ENCODE measurements at places on chromosomes 7 and 10. TPM values are rescaled to one million over a fixed set of nuclear protein-coding genes. Genes with fewer than 3 reads are reported as not detected.

Gene PPP1R9A
- total RNA-seq: not detected

DNA sequence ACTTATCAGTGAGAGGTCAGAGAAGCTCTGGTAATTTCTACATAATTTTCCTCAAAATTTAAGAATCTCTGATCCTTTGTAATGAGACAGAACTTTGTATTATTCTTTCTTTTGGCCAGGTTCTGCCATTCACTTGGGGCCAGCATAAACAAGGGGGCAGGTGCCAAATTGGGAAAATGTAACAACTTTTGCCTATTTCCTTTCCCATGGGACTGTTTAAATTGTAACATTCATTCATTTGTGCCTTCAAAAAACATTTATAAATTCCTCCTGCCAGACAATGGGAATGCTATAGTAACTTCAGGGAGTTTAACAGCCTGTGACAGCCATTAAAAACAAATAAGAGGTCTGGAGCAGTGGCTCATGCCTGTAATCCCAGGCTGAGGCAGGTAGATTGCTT is 12.4 kb downstream of the DYNC1I1 start:
- H3K4me3 ChIP-seq: no peak overlapping the region
- no peaks in the 10 kb centered on the region for H3K36me3 ChIP-seq
- no peaks in the 10 kb centered on the region for H3K27me3 ChIP-seq
- H3K27ac ChIP-seq: no peak overlapping the region
- H3K4me1 ChIP-seq: no peaks in the 10 kb centered on the region
- DNase-seq: no peak

DNA sequence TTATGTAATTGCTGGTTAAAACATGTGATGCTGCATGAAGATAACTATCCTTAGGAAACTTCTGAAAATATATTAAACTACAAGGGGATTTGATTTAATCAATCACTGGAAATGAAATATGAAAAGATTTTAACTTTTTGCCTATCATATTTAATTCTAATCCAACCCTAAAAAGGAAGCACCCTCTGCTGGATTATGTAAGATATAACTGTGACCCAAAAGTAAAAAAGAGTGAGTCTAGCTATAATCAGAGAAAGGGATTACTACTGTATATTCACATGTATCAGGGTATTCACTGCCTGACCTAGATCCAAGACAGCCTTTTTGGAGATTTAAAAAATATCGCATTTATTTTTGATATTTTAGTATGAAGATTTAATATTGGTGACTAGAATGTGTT is 295.5 kb downstream of the MDFIC start:
- no peak overlapping the region for H3K4me3 ChIP-seq
- DNase-seq: no peak
- no peaks in the 10 kb centered on the region for H3K27me3 ChIP-seq
- H3K4me1 ChIP-seq: peaks cover 7% of the 10 kb centered on the region
- H3K36me3 ChIP-seq: no peaks in the 10 kb centered on the region
- no peak overlapping the region for H3K27ac ChIP-seq

DNA sequence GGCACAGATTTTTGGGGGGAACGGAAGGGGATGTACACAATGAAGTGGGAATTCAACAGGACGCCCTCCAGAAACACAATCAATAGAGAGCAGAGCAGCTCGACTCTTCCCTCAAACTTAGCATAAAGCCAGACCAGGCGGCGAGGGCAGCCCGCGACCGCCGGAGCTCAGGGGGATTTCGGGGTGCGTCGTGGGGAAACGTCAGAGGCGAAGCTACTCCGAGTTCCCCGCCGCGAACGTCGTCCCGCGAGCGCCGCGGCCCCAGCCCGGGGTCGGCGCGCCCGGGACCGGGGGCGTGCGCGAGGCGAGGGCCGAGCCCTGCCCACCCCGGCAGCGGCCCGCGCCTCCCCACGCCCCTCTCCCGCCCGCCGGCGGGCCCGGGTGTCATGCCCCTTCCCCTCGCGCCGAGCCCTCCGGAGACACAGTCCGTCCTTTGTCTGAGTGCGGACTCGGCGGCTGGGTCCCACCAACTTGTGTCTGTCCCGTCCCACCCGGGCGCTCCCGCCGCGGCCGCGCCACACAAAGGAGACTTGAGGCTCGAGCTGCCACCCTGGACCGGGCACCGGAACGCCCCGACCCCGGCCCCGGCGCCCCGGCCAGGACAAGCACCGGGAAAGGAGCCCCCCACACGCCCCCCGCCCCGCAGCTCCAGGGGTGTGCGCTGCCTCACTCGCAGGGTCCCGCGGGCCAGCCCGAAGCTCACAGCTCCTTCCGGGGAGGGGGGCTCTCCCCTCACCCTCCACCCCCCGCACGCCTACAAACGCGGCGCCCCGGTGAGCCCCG is 634 bp downstream of the EZH2 start:
- DNase-seq: peak; percentile 56
- peaks cover 32% of the 10 kb centered on the region for H3K4me1 ChIP-seq
- peaks cover 27% of the 10 kb centered on the region for H3K36me3 ChIP-seq
- peak overlapping the region; percentile 95 for H3K4me3 ChIP-seq

DNA sequence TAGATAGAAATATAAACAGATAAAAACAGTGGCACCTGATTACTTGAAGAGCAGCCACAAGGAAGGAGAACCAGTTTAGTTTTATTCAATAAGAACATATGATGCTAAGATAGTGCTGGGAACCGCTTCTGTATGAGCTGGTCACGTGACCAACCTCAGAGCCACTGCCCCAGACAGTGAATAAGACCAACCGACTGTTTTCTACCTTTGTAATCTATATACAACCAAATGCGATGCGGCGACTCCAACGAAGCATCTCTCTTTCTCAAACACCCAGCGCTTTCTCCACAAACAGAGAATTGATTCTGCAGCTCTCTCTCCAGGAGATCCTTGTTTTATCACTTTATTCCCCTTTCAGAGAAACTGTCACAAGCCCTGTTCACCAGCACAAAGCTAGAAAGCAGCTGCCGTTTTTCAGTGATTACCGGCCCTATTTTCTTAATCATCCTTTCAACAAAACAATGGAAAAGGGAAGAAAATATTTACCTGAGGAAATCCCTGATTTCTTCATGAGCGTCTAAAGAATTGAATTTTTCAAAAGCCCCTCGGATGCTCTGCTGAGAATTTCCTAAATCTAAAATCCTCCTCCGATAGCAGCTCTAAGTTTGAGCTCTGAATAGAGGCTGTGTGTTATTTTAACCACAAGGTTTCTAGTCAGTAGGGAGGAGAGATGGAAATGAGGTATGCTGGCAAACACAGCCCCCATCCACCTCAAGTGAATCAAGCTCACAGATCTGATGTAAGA is 55.7 kb upstream of the JCAD start:
- peaks cover 18% of the 10 kb centered on the region for H3K4me1 ChIP-seq
- no peak for DNase-seq
- H3K4me3 ChIP-seq: no peak overlapping the region
- H3K36me3 ChIP-seq: no peaks in the 10 kb centered on the region

Gene R3HCC1L
- total RNA-seq: 19.0 TPM

DNA sequence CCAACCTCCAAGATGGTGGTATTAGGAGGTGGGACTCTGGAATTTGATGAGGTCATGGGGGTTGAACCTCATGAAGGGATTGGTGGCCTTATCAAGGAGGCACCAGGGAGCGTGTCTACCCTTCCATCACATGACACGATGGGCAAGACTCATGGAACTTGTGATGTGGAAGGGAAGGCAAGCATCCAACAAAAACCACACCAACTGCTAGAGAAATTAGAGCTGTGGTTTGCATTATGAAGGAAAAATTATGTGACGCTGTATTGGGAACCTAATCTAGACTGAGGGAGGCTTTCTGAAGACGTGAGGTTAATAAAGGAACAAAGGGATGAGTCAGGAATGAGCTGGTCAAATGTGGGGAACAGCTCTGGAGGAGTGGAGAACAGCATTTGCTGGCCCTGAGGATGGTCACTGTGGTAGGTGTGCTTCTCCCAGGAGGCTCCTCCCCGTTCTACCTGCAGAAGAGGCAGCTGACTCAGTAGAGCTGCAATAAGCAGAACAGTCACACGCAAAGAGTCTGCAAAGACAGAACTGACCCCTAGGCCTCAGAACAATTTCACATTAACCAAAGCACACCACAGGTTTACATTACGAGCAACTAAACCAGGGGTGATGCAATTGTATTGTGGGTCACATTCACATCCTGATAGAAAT is 236.6 kb upstream of the GRB10 start:
- no peak overlapping the region for H3K27ac ChIP-seq
- no peak overlapping the region for H3K4me3 ChIP-seq
- no peak for DNase-seq
- H3K4me1 ChIP-seq: peaks cover 6% of the 10 kb centered on the region
- no peaks in the 10 kb centered on the region for H3K27me3 ChIP-seq
- H3K36me3 ChIP-seq: no peaks in the 10 kb centered on the region

GRCh38 chr10:119754085-119754484 is 28.2 kb downstream of the INPP5F start:
- DNase-seq: no peak
- H3K4me1 ChIP-seq: peaks cover 5% of the 10 kb centered on the region
- H3K27me3 ChIP-seq: no peaks in the 10 kb centered on the region
- no peaks in the 10 kb centered on the region for H3K36me3 ChIP-seq

- no peak overlapping the region for H3K27ac ChIP-seq
- H3K27me3 ChIP-seq: no peaks in the 10 kb centered on the region
- no peaks in the 10 kb centered on the region for H3K4me1 ChIP-seq
- H3K4me3 ChIP-seq: no peak overlapping the region
- DNase-seq: no peak
Measured at GRCh38 chr7:91837397-91838070, 43.0 kb downstream of the MTERF1 start.

Gene GATAD1
- 17.4 TPM for total RNA-seq

Gene GOLGA7B
- total RNA-seq: 10.5 TPM

Gene GSTO1
- total RNA-seq: 139 TPM

- peaks cover 39% of the 10 kb centered on the region for H3K4me1 ChIP-seq
- no peak overlapping the region for H3K4me3 ChIP-seq
- H3K27ac ChIP-seq: no peak overlapping the region
- H3K27me3 ChIP-seq: no peaks in the 10 kb centered on the region
- H3K36me3 ChIP-seq: peaks cover 30% of the 10 kb centered on the region
- DNase-seq: no peak
Measured at GRCh38 chr10:70430493-70431445, 10.7 kb downstream of the NODAL start.

- no peak overlapping the region for H3K27ac ChIP-seq
- no peaks in the 10 kb centered on the region for H3K4me1 ChIP-seq
- H3K4me3 ChIP-seq: no peak overlapping the region
- no peaks in the 10 kb centered on the region for H3K36me3 ChIP-seq
Measured at GRCh38 chr10:53765311-53765710, 992.7 kb upstream of the MBL2 start.

GRCh38 chr7:47792521-47793121 is 155.6 kb downstream of the PKD1L1 start:
- no peaks in the 10 kb centered on the region for H3K36me3 ChIP-seq
- no peaks in the 10 kb centered on the region for H3K4me1 ChIP-seq
- no peak for DNase-seq
- peaks cover 7% of the 10 kb centered on the region for H3K27me3 ChIP-seq
- no peak overlapping the region for H3K27ac ChIP-seq

DNA sequence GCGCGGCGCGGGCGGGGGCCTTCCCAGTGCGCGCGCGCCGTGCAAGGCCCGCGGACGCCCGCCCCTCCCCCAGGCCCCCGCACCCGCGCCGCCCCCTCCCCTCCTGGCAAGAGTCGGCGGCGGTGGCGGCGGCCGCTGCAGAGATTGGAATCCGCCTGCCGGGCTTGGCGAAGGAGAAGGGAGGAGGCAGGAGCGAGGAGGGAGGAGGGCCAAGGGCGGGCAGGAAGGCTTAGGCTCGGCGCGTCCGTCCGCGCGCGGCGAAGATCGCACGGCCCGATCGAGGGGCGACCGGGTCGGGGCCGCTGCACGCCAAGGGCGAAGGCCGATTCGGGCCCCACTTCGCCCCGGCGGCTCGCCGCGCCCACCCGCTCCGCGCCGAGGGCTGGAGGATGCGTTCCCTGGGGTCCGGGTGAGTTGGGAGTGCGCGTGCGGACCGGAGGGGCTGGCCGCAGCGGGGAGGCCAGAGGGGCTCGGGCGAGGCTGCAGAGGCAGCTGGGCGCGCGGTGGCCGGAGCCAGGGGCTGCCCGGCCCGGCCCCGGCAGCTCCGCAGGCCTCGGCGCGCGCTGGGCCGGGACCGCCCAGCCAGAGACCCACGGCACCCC is at the start of gene BMPR1A:
TSS of gene BMPR1A (plus strand) at position 109 of the 602 bp plus-strand sequence. CDS start 119,400 bp downstream, outside the sequence.
- H3K4me3 ChIP-seq: peak within 1 kb of the TSS; percentile 85
- peak within 1 kb of the TSS; percentile 59 for H3K27ac ChIP-seq
- H3K36me3 ChIP-seq: peaks cover 7% of the 10 kb centered on the region
- peaks cover 13% of the 10 kb centered on the region for H3K27me3 ChIP-seq
- H3K4me1 ChIP-seq: peaks cover 53% of the 10 kb centered on the region

DNA sequence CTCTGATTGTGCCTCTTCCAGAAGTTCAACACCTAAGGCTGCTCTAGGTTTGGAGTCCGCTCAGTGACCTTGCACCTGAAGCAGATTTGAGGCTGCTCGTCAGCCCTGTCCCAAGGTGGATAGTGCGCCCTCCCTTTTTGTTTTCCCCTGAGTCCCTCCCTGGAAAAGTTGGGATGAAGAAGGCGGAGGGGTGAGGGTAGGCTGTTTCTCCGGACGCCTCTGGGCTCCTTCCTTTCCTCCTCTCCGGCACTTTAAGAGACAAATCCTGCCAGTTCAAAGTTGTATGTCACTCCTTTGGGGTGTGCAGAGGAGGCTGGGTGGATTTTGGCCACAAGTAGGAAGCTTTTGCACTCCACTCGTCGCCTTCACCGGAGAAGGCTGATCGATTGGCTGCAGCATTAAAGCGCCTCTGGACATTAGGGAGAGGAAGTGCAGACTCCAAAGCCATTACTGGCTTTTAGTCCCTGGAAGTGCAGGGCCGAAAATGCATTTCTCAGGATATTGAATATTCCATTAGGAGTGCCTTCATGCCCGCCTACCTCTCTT is 81.9 kb upstream of the PRKG1 start:
- no peak overlapping the region for H3K4me3 ChIP-seq
- DNase-seq: no peak
- H3K4me1 ChIP-seq: peaks cover 8% of the 10 kb centered on the region
- H3K36me3 ChIP-seq: no peaks in the 10 kb centered on the region

- H3K36me3 ChIP-seq: no peaks in the 10 kb centered on the region
- H3K27me3 ChIP-seq: no peaks in the 10 kb centered on the region
- no peak overlapping the region for H3K4me3 ChIP-seq
- H3K27ac ChIP-seq: no peak overlapping the region
- H3K4me1 ChIP-seq: no peaks in the 10 kb centered on the region
Measured at GRCh38 chr10:78904196-78904595, 164.6 kb upstream of the ZMIZ1 start.

Gene MACROH2A2
- total RNA-seq: 5.8 TPM

DNA sequence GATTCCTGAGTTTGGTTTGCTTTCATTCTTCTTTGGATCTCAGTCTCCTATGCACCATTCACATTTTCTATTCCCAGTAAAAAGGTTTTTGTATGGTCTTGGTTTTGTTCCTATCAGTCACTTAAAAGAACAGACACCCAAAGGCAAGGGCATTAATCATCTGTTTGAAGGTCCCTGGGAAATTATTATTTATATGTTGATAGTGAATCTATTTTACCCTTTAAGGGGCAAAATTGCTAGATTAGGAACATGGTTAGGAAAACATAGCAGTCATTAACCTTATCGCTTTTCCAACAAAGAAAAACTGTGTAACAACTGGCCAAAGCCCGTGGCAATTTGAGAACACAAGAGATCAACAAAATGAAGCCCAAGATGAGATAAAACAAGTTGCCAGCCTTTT is 1146.6 kb upstream of the C7orf33 start:
- DNase-seq: no peak
- no peaks in the 10 kb centered on the region for H3K4me1 ChIP-seq
- H3K4me3 ChIP-seq: no peak overlapping the region
- H3K27ac ChIP-seq: no peak overlapping the region
- no peaks in the 10 kb centered on the region for H3K27me3 ChIP-seq
- H3K36me3 ChIP-seq: no peaks in the 10 kb centered on the region

- H3K27me3 ChIP-seq: no peaks in the 10 kb centered on the region
- H3K4me3 ChIP-seq: no peak overlapping the region
- no peaks in the 10 kb centered on the region for H3K36me3 ChIP-seq
- no peak overlapping the region for H3K27ac ChIP-seq
Measured at GRCh38 chr10:44186150-44186549, 198.7 kb downstream of the CXCL12 start.

GRCh38 chr7:77409005-77409738 is 7.0 kb downstream of the GSAP start:
- H3K27me3 ChIP-seq: peaks cover 4% of the 10 kb centered on the region
- DNase-seq: no peak
- no peaks in the 10 kb centered on the region for H3K4me1 ChIP-seq

Measured in activated CD4-positive, alpha-beta memory T cell treated with anti-CD3 and anti-CD28 coated beads, Interleukin-2, amount 10 ng/mL, durations not matched to agents 7 days and 5 days (primary cell).